ENCODE measurements at places on chromosomes 13 and 19.

GRCh38 chr19:49809160-49809940, 3.7 kb downstream of the FUZ start:
- DNase-seq, result peak; percentile 62

GRCh38 chr19:20478936-20479335, 86.6 kb downstream of the ZNF737 start:
- DNase-seq, result no peak

DNA sequence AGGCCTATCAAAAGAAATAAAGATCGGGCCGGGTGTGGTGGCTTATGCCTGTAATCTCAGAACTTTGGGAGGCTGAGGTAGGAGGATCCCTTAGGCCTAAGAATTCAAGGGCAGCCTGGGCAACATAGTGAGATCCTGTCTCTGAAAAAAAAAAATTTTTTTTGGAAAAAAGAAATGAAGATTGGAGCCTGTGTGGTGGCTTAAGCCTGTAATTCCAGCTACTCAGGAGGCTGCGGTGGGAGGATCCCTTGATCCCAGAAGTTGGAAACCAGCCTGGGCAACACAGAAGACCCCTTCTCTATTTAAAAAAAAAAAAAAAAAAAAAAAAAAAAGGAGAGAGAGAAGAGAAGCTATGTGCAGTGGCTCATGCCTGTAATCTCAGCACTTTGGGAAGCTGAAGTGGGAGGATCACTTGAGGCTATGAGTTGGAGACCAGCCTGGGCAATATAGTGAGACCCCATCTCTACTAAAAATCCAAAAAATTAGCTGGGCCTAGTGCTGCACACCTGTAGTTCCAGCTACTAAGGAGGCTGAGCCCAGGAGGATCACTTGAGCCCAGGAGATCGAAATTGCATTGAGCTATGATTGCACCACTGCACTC, 14.7 kb upstream of the LYPD3 start:
- DNase-seq, result no peak

GRCh38 chr19:4134351-4134750, 10.4 kb upstream of the MAP2K2 start:
- no peak for DNase-seq

- DNase-seq, result no peak
Measured at GRCh38 chr13:36163809-36164308, 32.7 kb upstream of the DCLK1 start.

GRCh38 chr19:55321466-55322137, 3.5 kb downstream of the TMEM150B start:
- no peak for DNase-seq

DNA sequence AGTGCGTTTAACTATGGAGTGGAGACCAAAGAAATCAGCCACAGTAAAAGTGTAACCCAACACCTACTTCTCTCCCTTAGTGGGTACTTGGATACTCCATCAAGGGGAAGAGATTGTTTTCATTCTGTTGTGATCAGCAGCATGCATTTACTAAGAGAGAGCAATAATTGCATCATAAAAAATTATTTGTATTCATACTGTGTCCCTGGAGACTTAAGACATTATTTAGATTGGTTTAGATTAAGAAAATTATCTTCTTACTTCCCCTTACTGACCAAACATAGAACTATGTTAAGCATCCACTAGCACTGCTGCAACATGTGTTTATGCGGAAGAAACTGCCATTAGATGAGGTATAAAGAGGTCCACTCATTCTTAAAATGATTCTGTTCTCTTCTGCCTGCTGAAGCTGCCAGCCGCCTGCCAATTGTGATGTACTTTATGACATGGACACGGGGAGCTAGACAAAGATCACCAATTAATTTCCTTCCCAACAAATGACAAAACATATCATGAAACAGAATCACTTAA, 738.5 kb downstream of the DIAPH3 start:
- DNase-seq, result no peak

DNA sequence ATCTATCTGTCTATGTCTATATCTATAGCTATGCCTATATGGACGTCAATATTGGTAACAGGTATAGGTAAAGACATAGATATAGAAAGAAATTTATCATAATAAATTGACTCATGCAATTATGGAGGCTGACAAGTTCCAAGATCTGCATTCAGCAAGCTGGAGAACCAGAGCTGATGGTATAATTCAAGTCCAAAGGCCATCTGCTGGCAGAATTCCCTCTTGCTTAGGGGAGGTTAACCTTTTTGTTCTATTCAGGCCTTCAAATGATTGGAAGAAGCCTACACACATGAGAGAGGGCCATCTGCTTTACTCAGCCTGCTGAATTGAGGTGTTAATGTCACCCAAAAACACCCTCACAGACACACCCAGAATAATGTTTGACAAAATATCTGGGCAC, 10.8 kb downstream of the RASL11A start:
- no peak for DNase-seq

- no peak for DNase-seq
Measured at GRCh38 chr19:16593181-16593580, 21.0 kb upstream of the SLC35E1 start.

DNA sequence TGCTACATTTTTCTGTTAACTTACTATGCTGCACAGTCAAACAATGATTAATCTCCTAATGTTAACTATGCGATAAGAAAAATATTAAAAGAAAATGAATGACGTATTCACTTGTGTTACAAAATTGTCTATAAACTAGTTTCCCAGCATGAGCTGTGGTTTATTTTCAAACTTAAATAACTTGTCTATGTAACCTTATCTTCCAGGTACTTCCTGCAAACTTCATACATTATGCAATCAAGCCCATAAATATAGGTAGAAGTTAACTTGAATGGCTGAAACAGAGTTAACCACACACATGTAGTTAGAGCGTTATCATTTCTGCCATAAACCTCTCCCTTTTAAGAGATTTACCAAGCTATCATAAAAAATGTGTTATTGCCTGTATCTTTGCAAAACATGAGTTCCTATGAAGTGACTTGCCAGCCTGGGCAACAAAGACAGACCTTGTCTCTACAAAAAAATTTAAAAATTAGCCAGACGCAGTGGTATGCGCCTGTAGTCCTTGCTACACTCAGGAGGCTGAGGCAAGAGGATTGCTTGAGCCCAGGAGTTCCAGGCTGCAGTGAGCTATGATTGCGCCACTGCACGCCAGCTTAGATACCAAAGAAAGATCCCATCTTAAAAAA, 17.7 kb upstream of the KLF5 start:
- no peak for DNase-seq

- DNase-seq, result no peak
Measured at GRCh38 chr19:33273065-33273736, 29.1 kb downstream of the CEBPA start.

- DNase-seq, result no peak
Measured at GRCh38 chr19:815079-815774, 6.5 kb downstream of the PLPPR3 start.

- DNase-seq, result no peak
Measured at GRCh38 chr19:15609261-15609660, 5.8 kb upstream of the CYP4F8 start.

GRCh38 chr19:15293781-15294491, 38.4 kb downstream of the BRD4 start:
- no peak for DNase-seq

DNA sequence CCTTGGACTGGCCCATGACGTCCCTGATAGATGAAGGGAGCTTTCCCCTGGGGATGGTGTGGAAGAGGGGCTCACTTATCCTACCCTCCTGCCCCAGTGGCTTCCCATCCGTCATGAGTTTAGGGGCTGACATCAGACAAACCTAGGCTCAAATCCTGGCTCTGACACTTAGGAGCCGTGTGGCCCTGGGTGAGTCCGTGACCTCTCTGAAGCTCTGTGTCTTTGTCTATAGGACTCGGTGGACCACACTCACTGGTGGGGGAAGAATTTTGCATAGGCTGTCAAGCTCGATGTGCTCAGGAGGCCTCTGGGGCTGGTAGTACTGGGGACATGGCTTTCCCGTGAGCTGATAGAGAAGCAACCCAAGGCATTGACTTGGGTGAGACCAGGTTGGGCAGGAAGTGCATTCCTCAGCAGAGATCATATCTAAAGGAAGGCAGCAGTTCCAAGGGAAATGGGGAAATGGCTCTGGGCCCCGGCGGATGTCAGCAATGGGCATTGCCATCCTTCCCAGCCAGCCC, 17.4 kb upstream of the AP1M2 start:
- DNase-seq, result no peak

- DNase-seq, result no peak
Measured at GRCh38 chr13:94692030-94692429, 20.3 kb downstream of the SOX21 start.

DNA sequence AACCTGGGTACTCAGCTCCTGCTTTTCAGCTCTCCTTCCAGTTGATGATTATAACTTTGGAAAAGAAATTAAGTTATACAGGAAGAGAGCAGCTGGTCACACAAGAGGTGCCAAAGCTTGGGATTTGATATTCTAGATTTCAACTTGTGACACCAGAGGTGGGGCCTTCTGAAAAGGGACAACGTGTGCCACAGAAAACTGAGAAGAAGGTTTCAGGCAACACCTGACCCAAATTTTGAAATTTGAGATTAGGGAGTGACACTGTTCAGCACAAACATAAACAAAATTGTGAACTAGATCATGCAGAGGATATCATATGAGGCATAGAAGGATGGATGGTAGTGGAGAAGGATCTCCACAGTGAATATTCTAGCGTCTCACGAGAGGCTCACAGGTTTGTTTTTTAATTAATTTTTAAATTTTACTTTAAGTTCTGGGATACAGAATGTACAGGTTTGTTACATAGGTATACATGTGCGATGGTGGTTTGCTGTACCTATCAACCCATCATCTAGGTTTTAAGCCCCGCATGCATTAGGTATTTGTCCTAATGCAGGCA, 379.7 kb downstream of the ENOX1 start:
- DNase-seq, result no peak

DNA sequence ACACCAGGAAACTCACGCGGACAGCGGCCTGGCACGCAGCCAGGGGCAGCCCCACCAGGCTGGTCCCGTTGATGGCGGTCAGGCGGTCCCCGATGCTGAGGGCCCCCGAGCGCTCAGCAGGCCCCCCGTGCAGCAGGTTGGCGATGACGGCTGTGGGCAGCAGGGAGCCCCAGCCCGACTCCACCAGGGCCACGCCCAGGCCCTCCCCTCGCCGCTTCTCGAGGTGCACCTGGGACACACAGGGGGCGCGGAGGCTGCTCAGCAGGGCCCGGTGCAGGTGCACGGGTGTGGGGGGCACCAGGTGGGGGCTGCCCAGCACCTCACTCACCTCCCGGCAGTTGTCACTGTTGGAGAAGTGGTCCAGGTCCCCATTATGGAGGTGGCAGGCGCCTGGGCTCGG, 9.0 kb downstream of the APBA3 start:
- DNase-seq, result no peak

- no peak for DNase-seq
Measured at GRCh38 chr19:40800997-40801377, 2.0 kb downstream of the EGLN2 start.

DNA sequence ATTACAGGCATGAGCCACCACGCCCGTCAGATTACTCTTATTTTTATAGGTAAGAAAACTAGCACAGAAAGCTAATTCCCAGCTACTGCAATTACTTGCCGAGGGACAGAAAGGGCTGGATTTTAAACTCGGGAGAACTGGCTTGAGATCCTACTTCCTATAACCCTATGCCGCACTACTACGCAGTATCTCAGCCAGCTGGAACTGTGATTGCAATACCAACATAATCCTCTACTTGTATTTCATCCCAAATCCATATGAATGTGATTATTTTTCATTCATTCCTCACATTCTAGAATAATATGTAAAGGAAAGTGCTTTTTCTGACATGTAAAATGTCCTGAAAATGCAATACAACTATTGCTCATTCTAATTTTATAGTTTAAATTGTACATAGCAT, 773.8 kb upstream of the GPC6 start:
- no peak for DNase-seq

- no peak for DNase-seq
Measured at GRCh38 chr13:98280176-98280510, 103.1 kb upstream of the RNF113B start.

DNA sequence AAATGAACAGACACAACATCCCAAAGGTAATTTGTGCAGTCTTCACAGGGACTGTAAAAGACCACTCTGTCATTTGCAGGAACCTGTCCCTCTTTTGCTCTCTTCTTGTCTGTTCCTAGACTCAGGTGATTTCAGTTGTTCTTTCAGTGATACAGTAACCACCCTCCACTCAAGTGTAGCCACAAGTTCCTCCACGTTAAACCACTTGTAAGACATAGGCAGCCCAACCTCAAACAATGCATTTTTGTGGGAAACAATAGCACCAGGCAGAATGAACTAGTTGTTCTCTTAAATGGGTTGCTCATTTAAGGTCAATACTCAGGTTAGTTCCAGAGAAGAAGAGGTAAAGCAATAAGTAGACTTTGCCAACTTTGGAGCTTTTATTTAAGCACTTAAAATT, 359.4 kb downstream of the MZT1 start:
- no peak for DNase-seq

GRCh38 chr19:39596911-39597310, 5.4 kb upstream of the LGALS13 start:
- DNase-seq, result no peak

- no peak for DNase-seq
Measured at GRCh38 chr13:50451609-50452008, 391.9 kb downstream of the DLEU7 start.

DNA sequence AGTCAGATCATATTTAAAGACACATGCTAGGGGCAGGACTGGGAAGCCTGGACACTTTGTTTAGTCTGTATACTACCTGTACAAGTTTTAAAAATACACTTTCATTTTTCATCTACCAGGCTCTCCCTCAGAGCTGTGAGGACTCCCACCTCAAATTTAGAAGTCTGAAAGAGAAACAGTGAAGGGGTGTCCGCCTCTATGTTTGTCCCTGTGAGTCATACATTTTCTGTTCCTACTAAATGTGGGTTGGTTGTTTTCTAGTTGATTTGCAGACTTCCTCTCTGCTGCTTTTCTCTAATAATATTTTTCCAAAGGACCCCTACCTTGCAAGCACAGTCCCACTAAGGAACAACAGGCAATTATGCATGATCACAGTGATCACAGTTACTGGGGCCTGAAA, 110.5 kb downstream of the ENOX1 start:
- DNase-seq, result no peak

GRCh38 chr13:30147421-30147820, 159.9 kb downstream of the KATNAL1 start:
- no peak for DNase-seq
